ENCODE measurements at places on chromosomes 4 and X.
A peak's percentile ranks its signal among the peaks of the same experiment; 100 is the strongest.

DNA sequence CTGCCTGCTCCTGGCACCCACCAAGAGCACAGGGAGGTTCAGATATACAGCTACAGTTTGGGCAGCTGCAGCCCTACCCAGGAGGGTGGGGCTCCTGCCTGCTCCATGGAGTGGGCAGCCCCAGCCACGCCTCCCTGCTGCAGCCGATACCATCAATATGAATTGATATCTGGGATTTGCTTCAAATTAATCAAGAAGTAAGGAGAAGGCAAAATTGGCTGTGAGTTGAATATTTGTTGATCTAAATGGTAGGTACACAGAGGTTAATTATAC lies 31.2 kb upstream of the ZNF280C start:
- DNase-seq = no peak

GRCh38 chr4:159652871-159653270 lies 550.0 kb downstream of the RAPGEF2 start:
- no peak for DNase-seq

DNA sequence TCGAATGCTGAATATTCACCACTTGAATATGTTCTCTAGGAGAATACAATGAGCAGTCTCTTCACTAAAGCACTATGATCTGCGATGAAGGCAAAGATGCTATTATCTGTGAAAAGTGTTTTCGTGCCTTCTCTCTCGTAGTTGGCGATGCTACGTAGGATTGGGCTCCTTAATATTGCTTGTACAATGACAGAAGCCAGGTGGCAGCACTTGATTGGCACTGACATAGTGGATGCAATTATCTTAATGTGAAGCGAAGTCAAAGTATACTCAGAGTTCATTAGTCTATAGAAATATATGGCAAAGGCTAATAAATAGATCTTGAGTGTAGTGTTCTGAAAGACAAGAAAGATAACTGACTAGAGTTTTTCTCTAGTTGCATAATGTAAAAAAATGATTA lies 1135.7 kb upstream of the AGA start:
- no peak for DNase-seq

GRCh38 chr4:113483131-113483530 lies 278.4 kb downstream of the CAMK2D start:
- DNase-seq = no peak

- no peak for DNase-seq
Observed at GRCh38 chr4:103998756-103999155, 279.0 kb upstream of the TACR3 start.

GRCh38 chrX:151505796-151506195 lies 57.7 kb upstream of the PASD1 start:
- DNase-seq = peak; percentile 0
